Endothelial cell of umbilical vein (primary cell): ENCODE measurements at places on chromosomes 7 and 10. TPM values are rescaled to one million over a fixed set of nuclear protein-coding genes. Genes with fewer than 3 reads are reported as not detected.

The MNX1 gene
- total RNA-seq = not detected in 2 replicates

The INPP5F gene
- total RNA-seq = 20.3 and 26.6 TPM in 2 replicates

The PITRM1 gene
- total RNA-seq = 101 and 145 TPM in 2 replicates

The GCK gene
- total RNA-seq = 0.32 and 0.51 TPM in 2 replicates

The GNGT1 gene
- total RNA-seq = not detected in 2 replicates

The PLPP4 gene
- 15.5 and 17.1 TPM in 2 replicates for total RNA-seq

The SERPINE1 gene
- total RNA-seq = 2,296 and 2,645 TPM in 2 replicates

The MAT1A gene
- not detected in 2 replicates for total RNA-seq

- DNase-seq = peak; percentile 56
Measured at GRCh38 chr10:128210215-128211063, 84.2 kb upstream of the MKI67 start.

DNA sequence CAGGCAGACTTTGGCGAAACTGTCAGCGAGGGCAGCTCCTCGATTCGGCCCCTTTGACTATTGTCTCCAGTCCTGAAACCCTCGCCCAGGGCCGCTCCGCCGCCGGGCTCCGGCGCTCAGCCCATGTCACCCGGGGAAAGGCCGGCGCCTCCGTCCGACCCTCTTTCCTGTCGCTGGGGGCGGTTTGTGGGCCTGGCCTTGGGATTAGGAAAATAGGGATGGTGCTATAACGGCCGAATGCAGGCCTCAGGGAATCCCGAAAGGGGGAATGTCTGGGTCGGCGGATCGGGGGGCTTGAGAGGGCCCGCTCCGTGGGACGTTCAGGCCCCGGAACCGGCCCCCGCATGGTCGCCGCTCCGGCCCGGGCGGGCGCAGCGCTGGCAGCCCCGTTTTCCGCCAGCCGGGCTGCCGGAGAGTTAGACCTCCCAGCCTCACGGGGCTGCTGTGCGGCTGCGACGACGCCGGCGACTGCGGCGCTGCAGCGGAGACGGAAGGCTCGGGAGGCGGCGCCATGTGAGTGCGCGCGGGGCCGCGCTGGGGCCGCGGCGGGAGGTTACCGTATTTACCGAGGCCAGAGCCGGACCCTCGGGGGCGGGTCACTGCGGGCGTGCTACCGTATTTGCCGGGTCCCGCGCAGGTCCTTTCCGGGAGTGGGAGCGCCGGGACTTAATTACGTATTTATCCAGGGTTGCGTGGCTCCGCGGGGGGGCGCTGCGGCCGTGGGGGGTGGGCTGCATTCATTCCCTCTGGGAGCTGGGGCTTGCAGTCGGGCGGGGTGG, 25.9 kb downstream of the ZNF775 start:
- peak; percentile 87 for DNase-seq

- DNase-seq = no peak
Measured at GRCh38 chr7:107838024-107838601, 35.1 kb upstream of the SLC26A3 start.

GRCh38 chr7:8389593-8390261, 43.7 kb upstream of the NXPH1 start:
- no peak for DNase-seq

DNA sequence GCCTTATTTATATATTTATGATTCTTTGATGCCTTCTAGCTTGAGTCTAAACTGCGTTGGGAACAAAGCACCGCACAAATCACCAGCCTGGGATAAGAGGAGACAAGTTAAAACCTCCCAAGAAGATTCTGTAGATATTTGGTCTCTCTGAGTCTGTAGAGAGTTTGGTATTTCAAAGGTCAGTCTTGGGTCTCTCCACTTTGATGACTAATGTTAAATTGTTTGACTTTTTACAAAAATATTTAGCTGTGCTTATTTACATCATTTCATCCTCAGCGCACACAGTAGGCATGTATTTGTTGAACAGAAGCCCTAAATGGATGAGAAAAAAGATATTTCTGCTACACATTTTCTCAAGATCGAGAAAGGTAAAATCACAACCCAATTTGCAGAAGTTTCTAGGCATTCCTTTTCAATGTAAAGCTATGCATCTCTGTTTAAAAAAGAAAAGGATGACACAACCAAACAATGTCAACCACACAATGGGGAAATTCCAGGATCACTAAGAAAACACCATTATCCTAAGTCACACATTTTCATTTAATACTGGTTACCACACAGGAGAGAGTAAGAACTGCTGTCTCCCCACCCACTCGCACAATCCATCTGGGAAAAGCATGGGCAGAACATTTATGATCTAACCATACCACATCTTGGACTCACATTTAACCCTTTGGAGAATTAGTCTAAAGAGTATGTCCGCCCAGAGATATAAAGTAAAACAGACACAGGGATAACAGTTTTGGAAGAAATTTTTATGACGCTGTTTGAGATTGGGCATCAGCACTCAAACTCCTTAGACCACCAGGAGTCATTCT, 4.4 kb downstream of the CDK6 start:
- peak; percentile 61 for DNase-seq

DNA sequence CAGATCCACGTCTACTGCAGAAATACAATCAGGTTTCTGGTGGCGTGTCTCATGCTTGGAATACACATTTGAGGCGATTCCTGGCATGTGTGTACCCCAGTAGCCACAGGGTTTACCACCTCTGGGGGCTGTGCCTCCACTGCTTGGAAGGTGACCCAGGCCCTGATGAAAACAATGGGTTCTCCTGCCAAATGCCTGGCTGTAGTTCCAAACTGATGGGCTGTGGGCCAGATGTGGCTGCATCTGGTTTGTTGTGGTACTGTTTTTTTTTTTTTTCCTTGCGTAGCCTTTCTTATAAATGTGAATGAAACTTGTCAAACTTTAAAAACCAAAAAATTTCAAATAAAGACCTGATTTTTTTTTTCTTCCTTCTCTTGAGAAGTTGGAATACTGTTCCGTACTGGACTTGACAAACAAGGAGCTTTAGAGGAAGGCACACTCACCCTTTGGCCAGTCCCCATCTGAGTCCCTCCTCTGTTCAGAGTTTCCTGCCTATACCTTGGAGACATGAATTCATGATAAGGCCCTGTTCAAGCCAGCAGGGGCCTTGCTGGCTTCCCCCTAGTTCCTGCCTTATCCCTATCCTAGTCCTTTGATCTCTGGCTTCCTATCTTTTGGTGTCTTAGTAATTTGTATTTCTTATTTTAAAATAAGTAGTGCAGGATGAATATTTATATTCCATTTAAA, 217.1 kb downstream of the PHTF2 start:
- no peak for DNase-seq

DNA sequence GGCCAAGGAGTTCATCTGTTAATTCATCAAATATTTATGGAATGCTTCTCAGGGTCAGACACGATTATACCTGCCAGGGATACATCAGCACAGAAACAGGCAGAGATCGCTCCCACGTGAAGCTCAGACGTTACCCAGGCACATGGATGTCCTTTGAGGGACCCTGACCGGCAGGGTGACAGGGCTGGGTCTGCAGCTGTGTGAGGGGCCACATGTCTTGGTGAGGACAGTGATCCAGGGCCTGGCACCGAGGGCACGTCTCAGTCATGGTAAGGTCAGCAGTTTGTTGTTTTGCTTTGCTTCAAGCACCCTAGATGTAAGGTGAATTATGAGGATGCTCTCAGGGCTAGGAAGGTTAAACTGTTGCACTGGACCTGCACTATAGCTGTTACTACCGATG, 227.9 kb downstream of the WDR37 start:
- no peak for DNase-seq

GRCh38 chr10:63542835-63543575, 21.8 kb downstream of the REEP3 start:
- DNase-seq = no peak

DNA sequence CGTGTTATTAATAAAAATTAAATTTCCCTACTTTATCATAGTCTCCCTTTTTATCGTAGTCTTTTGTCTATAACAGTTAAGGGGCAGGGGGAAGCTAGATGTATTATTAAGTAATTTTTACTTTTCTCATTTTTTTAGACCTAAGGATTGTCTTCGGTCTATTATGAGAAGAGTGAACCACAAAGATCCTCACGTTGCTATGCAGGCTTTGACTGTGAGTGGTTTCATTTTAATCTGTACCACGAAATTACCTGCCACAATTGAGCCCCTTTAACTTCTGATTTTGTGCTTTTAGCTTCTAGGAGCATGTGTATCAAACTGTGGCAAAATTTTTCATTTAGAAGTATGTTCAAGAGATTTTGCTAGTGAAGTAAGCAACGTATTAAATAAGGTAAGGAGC, 40.6 kb downstream of the STAM start:
- DNase-seq = no peak

GRCh38 chr7:47578579-47579270, 3.2 kb downstream of the TNS3 start:
- DNase-seq = peak; percentile 45

DNA sequence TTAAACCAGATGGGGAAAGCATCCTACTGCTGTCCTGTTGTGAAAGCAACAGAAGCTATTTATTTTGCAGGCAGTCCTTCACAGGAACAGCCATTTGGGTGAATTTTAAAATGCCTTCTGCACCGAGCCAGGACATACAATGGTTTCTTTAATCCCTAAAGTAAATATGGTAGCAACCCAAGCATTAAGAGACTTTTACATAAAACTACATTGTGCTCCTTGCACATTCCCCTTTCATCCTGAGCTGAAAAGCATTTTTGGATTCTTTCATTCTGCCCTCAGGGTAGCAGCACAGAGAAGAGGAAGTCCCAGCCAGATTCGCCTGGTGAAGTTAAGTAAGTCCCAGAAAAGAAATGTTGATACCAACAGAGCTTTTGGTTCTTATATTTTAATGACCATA, 84.0 kb upstream of the FAM3C start:
- no peak for DNase-seq

DNA sequence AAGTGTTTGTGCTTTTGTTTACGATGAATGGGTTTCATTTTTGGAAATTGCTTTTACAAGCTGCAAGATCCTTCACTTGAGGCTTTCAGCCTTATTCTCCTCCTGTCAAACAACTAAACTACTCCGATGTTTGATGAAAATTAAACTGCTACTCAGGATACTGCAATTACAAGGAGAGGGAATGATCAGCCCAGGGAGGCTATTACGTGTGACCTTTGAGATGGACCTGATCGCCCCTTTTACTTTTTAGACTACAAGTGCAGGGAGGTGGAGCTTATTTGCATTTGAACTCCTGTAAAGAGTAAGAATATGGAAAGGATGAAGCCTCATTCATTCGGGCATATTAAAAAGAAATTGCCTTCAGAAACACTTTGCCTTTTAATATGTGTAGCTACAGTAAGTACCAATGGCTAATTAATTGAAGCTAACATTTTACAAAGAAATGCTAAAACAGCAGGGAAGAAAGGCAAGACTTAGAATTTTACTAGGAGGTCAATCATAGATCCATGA, 219.1 kb downstream of the PHTF2 start:
- DNase-seq = no peak

GRCh38 chr10:11586170-11586569, 25.3 kb downstream of the USP6NL start:
- DNase-seq = peak; percentile 57

- DNase-seq = no peak
Measured at GRCh38 chr7:117091721-117092120, 138.4 kb downstream of the ST7 start.

DNA sequence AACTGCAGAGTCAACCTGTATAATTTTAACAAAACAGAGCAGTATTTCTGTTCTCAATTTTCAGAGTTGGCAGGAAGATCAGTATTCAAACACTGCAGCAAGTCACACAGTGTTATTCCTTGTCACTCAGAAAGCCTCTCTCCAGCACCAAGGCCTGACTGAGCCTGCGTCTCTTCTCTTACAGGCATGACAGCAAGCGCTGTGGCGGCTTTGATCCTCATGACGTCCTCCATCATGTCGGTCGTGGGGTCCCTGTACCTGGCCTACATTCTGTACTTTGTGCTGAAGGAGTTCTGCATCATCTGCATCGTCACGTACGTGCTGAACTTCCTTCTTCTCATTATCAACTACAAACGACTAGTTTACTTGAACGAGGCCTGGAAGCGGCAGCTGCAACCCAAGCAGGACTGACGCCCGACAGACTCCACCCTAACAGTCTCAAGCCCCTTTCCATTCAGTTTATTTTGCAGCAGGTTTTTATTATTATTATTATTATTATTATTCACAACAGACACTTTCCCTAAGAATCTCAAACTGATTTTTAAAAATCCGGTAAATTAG, 28.0 kb downstream of the GUSB start:
- no peak for DNase-seq

GRCh38 chr10:102595897-102596296, 48.4 kb upstream of the TRIM8 start:
- no peak for DNase-seq

GRCh38 chr10:5609952-5610616, 56.3 kb downstream of the ASB13 start:
- DNase-seq = no peak

DNA sequence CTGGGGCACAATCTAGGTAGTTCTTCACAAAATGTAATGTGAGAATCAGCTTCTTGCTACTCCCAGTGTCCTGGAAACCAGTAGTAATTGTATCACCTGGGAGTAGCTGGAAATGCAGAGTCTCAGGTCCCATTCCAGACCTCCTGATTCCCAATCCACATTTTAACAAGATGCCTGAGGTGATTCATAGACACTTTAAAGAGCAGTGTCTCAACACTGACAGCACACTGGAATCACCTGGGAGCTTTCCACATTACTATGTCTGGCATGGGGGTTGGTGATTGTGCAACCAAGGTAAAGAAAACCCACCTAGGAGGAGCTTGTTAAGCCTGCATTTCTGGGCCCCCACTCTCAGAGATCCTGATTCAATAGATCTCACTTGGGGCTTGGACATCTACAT, 11.1 kb downstream of the DPY19L1 start:
- no peak for DNase-seq

DNA sequence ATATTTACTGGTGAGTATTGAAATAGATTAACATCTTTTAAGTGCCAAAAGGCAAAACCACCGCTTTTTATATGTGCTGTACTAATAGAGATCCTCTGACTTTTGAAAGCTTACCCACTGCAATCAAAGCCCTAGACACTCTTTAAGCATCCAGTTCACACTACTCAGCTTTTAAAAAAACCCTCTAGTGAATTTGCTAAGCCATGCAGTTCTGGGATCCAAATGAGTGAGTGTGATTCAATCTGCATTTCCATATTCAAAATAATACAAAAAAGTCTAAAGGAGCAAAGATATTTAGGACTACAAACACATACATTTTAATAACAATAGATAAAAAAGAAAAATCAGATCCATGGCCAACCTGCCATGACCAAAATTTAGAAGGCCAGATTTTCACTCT, 288.2 kb downstream of the MAGI2 start:
- DNase-seq = no peak
